ENCODE measurements at places on chromosomes 6 and 20.

DNA sequence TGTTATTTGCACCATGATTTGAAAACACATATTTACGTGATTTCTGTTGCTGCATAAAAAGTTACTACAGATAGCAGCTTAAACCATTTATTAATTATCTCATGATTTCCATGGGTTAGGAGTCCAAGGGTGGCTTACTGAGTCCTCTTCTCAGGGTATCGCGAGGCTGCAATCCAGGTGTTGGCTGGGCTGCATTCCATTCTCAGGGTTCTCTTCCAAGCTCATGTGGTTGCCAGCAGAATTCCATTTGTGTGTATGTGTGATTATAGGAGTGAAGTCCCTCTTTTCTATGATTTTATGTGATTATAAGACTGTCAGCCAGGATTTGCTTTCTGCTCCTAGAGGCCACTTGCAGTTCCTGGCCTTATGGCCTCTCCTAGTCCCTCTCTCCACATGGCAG lies 135.1 kb downstream of the FAM83B start:
- H3K36me3 ChIP-seq = no peaks in the 10 kb centered on the region
- H3K4me3 ChIP-seq = no peak overlapping the region
- no peak overlapping the region for H3K27ac ChIP-seq
- DNase-seq = no peak
- H3K27me3 ChIP-seq = no peaks in the 10 kb centered on the region

- H3K27ac ChIP-seq = no peak overlapping the region
- H3K4me1 ChIP-seq = peaks cover 21% of the 10 kb centered on the region
- no peak overlapping the region for H3K4me3 ChIP-seq
- H3K27me3 ChIP-seq = peaks cover 17% of the 10 kb centered on the region
- no peaks in the 10 kb centered on the region for H3K36me3 ChIP-seq
These were observed 11.3 kb upstream of the CCR6 start for GRCh38 chr6:167111597-167111996.

GRCh38 chr6:4460586-4461475 lies 315.4 kb upstream of the CDYL start:
- peaks cover 31% of the 10 kb centered on the region for H3K4me1 ChIP-seq
- no peaks in the 10 kb centered on the region for H3K36me3 ChIP-seq
- peak overlapping the region; percentile 62 for H3K27ac ChIP-seq
- H3K4me3 ChIP-seq = no peak overlapping the region
- DNase-seq = no peak

- no peaks in the 10 kb centered on the region for H3K4me1 ChIP-seq
- H3K27ac ChIP-seq = no peak overlapping the region
- peaks cover 4% of the 10 kb centered on the region for H3K27me3 ChIP-seq
- no peak overlapping the region for H3K4me3 ChIP-seq
- H3K36me3 ChIP-seq = no peaks in the 10 kb centered on the region
These were observed 267.9 kb upstream of the PTCHD4 start for GRCh38 chr6:48378884-48379407.

GRCh38 chr20:8787090-8787489 lies 281.8 kb upstream of the PLCB4 start:
- H3K4me1 ChIP-seq = no peaks in the 10 kb centered on the region
- no peak overlapping the region for H3K27ac ChIP-seq
- DNase-seq = no peak
- peaks cover 6% of the 10 kb centered on the region for H3K36me3 ChIP-seq

GRCh38 chr6:40779409-40779808 lies 192.2 kb upstream of the LRFN2 start:
- no peaks in the 10 kb centered on the region for H3K4me1 ChIP-seq
- no peak overlapping the region for H3K27ac ChIP-seq
- peaks cover 24% of the 10 kb centered on the region for H3K27me3 ChIP-seq
- no peaks in the 10 kb centered on the region for H3K36me3 ChIP-seq

GRCh38 chr20:40565001-40565681 lies 123.9 kb downstream of the MAFB start:
- no peak overlapping the region for H3K27ac ChIP-seq
- H3K4me1 ChIP-seq = peaks cover 19% of the 10 kb centered on the region
- no peak overlapping the region for H3K4me3 ChIP-seq
- DNase-seq = no peak
- no peaks in the 10 kb centered on the region for H3K36me3 ChIP-seq
- no peaks in the 10 kb centered on the region for H3K27me3 ChIP-seq

DNA sequence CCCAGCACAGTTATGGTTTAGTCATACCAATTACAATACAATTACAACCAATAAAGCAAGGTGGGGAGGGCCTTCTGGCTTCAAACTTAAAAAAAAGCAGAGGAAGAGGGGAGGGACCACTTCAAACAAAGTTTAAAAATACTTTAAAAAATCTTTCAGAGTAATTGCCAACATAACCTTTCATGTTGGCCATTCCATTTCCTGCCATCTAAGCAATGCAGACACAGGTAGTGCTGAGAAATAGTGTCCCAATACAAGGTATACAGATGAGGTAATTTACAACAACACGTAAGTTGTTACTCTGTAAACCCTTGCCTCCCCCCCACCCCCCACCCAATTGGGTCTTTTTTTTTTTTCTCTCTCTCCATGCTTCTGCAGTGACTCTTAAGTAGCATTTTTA lies 18.8 kb upstream of the TBC1D20 start:
- no peak for DNase-seq
- peaks cover 2% of the 10 kb centered on the region for H3K4me1 ChIP-seq
- no peaks in the 10 kb centered on the region for H3K27me3 ChIP-seq
- H3K36me3 ChIP-seq = peaks cover 27% of the 10 kb centered on the region
- H3K4me3 ChIP-seq = no peak overlapping the region

- H3K4me3 ChIP-seq = no peak overlapping the region
- no peak for DNase-seq
- peaks cover 4% of the 10 kb centered on the region for H3K4me1 ChIP-seq
- no peaks in the 10 kb centered on the region for H3K36me3 ChIP-seq
- peaks cover 48% of the 10 kb centered on the region for H3K27me3 ChIP-seq
These were observed 62.3 kb downstream of the TRMT6 start for GRCh38 chr20:5888041-5888440.

GRCh38 chr20:53557130-53557529 lies 36.5 kb downstream of the ZNF217 start:
- H3K27me3 ChIP-seq = no peaks in the 10 kb centered on the region
- H3K4me3 ChIP-seq = no peak overlapping the region
- no peak overlapping the region for H3K27ac ChIP-seq
- H3K4me1 ChIP-seq = no peaks in the 10 kb centered on the region

DNA sequence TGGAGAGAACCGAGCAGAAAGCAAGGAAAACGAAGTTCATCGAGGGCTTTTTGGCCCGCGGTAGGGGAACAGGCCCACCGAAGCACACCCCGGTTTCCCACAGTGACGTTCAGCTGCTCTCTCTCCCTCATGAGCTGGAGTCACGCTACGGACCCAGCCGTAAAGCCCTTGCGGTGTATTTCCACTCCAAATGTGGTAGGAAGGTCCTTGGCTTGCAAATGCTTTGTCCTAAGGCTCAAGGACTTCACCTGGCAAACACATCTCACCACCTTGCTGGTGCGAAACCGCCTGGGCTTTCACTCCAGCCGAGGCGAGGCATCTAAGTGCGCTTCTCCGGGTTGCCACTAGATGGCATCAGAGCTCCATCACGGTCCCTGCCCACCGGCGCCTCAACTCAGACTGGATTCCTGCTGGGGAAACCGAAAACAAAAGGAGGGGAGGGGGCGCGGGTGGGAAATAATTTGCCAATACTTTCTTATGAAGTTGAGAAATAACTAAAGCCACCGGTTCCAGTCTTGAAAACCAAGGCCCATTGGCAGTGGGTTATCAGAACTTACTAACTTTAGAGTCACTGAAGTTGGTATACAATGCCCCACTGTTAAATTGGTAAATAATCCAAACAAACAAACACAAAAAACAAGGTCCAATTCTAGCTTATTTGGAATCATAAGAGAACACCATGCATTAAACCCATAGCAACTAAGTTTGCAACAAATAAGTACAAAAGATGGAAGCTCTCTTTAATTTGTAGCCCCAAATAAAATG lies 13.4 kb upstream of the FOXC1 start:
- peaks cover 25% of the 10 kb centered on the region for H3K4me1 ChIP-seq
- no peak overlapping the region for H3K27ac ChIP-seq
- peak; percentile 81 for DNase-seq
- H3K4me3 ChIP-seq = peak overlapping the region; percentile 33

Data from mesothelial cell of epicardium (in vitro differentiated cells).